ENCODE measurements at places on chromosomes 16 and 17.

DNA sequence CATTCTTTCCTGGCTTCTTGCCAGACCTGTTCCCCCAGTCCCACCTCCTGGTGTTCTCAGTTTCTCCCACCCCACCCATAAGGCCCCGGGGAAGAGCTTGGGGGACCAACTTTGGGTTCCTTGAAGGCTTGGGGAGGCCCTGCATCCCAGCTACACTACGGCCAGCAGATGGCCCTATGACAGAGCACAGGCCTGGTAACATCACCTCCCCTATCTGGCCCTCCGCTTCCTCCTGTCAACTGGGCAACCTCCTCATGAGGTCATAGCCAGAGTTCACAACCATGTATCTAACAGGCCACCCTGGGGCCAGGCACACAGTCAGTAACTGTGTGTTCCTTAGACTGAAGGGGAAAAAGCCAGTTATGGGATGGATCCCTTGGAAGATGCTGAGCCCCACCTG is 31.4 kb downstream of the MYO15A start:
- DNase-seq, result no peak

- no peak for DNase-seq
Measured at GRCh38 chr16:69328854-69329316, 1.5 kb downstream of the PDF start.

- DNase-seq, result no peak
Measured at GRCh38 chr17:79207960-79208359, 133.3 kb downstream of the ENGASE start.

- DNase-seq, result no peak
Measured at GRCh38 chr17:38701504-38702165, 3.4 kb upstream of the MLLT6 start.

DNA sequence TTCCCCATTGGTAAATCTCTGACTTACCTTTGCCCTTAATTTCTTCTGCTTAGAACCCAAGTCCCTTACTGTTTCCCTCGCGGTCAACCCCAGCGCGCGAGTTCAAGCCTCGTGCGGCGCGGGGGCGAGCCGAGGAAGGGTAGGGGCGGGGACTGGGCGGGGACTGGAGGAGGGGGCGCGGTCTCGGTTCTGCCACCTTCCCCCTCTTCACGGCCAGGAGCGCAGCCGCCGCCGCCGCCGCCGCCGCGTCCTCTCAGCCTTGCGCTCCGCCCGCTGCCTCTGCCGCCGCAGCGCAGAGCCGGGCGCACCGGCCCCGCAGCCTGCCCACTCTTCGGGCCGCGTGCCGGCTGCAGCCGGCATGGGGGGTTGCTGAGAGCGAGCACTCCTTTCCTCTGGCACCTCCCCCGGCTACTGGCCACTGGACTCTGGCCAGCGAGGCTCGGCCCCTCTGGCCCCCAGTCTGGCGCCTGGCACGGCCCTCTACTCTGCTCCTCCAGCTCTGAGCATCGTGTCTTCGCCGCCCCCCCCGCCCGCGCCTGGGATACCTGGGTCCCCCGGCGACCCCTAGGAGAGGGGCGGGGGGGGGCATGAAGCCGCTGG is at the start of gene RAPGEFL1:
TSS of gene RAPGEFL1 (plus strand) at position 196 of the 600 bp plus-strand sequence. CDS start at position 588, 392 bp downstream.
- peak; percentile 25 for DNase-seq

DNA sequence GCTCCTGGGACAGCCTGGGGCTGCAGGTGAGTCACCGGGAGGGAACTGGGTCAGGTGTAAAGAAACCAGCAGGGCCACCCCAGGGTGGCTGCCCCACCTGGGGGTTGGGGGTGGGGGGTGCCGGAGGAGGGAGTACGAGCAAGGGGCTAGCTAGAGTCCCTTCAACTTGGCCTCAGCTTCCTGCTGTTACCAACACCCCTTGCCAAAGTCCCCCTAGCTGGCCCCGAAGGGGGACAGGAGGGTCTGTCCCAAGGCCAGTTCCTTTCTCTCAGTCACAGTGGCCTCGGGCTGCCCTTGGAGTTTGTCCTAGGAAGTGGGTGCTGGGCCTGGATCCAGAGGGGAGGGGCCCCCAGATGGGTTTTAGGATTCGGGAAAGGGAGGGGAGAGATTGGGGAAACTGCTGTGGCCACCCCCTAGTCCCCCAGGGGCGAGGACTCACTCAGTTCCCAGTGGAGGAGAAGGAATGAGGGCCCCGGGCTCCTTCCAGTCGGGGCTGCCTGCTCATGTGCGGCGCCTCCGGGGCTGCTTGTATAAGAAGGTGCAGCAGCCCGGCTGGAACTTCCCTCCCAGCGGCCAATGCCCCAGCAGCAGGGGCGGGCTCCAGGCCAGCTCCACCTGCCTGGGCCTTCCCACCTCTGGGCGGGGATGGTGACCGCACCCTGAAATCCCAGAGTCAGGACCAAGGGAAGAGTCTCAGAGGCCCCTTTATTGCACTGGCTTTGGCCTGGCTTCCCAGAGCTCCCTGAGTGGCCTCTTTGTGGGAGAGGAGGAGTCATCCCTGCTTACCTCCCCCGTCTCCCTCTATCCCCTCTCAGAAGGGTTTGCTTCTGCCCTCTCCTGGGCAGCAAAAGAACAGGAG is 7.3 kb downstream of the ARHGAP27 start:
- peak; percentile 36 for DNase-seq

All from NCI-H1436 treated with DMSO at 0.1 percent for 48 hours (cell line).